ENCODE measurements at places on chromosomes 16 and 17.

- no peak for DNase-seq
Observed at GRCh38 chr17:21194226-21194625, 19.7 kb downstream of the TMEM11 start.

GRCh38 chr17:68378268-68379176 is 78.8 kb downstream of the WIPI1 start:
- no peak for DNase-seq

DNA sequence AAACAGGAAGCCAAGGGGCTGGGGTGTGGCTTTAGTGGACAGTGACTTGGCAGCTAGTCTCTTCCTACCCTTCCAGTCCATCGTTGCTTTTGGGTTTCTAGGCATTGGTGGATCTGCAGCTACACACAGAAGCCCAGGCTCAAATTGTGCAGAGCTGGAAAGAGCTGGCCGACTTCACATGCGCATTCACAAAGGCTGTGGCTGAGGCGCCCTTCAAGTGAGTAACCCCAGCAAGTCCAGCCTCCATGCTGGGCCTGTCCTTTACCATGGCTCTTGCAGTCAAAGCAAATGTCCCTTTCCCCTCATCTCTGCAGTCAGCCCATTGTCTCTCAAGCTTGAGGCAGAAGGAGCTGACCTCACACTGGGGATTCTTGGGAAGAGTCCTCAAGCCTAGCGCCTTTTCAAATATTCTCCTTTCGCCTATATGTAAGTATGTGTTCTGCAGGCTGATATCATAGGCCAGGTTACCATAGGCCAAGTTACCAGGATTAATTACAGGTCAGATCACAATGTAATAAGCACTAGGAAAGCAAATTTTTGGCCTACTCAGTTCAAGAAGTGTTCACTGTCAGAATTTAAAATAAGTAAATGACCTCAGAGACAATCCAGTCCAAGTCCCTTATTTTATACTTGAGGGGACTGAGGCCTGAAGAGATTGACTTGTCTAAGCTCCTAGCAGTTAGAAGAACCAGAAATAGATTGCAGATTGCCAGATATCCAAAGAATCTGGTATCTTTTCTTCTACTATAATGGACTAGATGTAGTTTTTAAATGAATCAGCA is 6.5 kb downstream of the EME1 start:
- no peak for DNase-seq

DNA sequence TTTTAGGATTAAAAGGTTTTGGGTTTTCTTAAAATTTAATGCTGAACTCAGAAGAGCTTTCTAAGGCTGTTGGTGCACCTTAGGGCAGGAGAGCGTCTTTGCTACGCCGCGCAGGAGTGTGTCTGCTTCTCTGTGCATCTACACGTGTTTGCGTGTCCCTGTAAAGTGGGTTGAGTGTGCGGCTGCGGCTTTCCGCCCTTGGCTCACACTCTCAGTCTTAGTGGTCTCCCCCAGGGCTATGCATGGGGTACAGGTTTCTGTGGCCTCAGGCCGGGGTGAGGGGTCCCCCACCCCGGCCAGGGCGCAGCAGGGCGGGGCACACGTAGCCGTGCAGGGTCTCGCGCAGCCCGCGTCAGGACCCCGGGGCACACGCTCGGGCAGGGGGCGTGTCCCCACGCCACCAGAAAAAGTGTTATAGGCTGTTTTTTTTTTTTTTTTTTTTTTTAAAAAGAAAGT is 727 bp upstream of the TENT4B start:
- peak; percentile 35 for DNase-seq

- no peak for DNase-seq
Observed at GRCh38 chr16:69725480-69726312, 664 bp downstream of the NQO1 start.

- DNase-seq = no peak
Observed at GRCh38 chr16:56711862-56712261, 18.1 kb upstream of the NUP93 start.

DNA sequence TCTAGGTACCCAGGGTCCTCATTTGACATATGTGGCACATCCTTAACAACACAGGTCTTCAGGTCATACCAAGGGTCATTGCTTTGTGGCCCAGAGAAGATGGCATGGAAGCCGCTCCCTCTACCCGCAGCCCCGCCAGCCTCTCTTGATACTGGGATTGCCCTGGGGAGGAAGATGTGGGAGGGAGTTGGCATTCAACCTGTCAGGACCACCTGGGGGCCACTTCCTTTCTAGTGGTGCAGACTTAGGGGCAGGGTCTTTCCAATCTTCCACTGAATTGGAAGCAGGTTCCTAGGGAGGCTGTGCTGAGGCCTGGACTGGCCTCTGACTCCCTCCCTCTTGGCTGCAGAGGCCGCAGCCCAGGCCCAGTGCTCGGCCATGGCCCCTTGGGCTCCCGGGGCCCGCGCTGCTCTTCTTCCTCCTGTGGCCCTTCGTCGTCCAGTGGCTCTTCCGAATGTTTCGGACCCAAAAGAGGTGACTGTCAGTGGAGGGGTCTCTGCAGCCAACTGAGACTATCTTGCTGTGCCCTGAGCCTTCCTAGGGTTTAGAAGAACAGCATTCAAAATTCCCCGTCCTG is 5.1 kb upstream of the HEXIM1 start:
- no peak for DNase-seq

- peak; percentile 69 for DNase-seq
Observed at GRCh38 chr16:84819644-84820304, at the start of gene CRISPLD2. Gene CRISPLD2 (plus strand): TSS chr16:84819985. CDS start chr16:84838496, 18,511 bp downstream.

GRCh38 chr17:73128496-73128895 is 36.0 kb upstream of the SLC39A11 start:
- DNase-seq = no peak

GRCh38 chr16:26594666-26595065 is 472.1 kb upstream of the C16orf82 start:
- no peak for DNase-seq

GRCh38 chr17:13636951-13637350 is 35.2 kb upstream of the HS3ST3A1 start:
- DNase-seq = no peak

GRCh38 chr16:3574195-3574594 is 3.0 kb downstream of the NLRC3 start:
- no peak for DNase-seq

DNA sequence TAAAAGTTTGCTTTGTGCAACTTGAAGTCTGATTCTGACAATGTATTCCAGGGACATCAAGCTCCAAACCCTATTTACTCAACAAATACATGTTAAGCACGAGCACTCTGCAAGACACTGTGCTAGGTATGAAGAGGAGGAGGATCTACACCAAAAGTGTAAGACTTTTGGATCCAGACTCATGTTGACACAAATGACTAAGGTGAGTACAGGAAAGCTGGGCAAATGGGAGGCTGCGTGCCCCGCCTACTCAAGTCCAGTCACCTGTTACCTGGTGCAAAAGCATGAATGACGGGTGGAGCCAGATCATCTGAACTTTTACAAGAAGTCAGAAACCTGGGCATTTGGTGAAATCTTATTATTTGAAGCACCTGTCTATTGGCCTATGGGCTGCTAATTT is 120.7 kb downstream of the ABCC12 start:
- no peak for DNase-seq

All from stimulated activated CD8-positive, alpha-beta memory T cell treated with anti-CD3 and anti-CD28 coated beads, Interleukin-2, amount 100 ng/mL, for 1 hour (primary cell).